ENCODE measurements at places on chromosomes 7 and 10.
A peak's percentile ranks its signal among the peaks of the same experiment; 100 is the strongest.

GRCh38 chr7:2966466-2967078, 77.1 kb downstream of the CARD11 start:
- no peak for DNase-seq

GRCh38 chr7:78130446-78131215, 332.1 kb downstream of the PHTF2 start:
- DNase-seq, result no peak

DNA sequence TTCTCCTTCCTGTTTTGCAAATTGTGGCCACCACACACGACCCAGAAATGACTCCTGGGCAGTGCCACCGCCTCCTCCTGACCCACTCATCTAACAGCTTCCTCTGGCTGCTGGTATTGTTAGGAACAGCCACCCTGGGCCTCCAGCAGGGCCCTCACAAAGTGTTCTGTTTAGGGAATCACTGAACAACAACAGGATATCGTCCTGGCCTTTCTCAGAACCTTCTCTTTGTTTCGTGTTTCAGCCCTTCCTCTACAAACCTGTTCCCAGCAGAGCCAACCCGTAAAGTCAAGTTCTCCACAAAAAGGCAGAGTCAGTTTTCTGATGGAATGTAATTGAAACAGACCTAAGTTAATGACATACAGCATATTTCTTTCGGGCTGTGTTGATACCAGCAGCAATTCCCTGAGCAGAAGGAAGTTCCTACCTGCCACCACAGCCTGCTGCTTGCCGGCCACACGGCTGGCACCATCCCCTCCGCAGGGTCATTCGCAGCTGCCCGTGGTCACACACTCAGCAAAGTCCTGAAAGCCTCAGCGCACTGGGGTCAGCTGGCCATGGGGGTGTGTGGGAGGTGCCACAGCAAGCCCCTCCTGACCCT, 91.7 kb upstream of the PITRM1 start:
- DNase-seq, result peak; percentile 61

- no peak for DNase-seq
These were observed 5.7 kb upstream of the DYNC1I1 start for GRCh38 chr7:95766657-95767056.

DNA sequence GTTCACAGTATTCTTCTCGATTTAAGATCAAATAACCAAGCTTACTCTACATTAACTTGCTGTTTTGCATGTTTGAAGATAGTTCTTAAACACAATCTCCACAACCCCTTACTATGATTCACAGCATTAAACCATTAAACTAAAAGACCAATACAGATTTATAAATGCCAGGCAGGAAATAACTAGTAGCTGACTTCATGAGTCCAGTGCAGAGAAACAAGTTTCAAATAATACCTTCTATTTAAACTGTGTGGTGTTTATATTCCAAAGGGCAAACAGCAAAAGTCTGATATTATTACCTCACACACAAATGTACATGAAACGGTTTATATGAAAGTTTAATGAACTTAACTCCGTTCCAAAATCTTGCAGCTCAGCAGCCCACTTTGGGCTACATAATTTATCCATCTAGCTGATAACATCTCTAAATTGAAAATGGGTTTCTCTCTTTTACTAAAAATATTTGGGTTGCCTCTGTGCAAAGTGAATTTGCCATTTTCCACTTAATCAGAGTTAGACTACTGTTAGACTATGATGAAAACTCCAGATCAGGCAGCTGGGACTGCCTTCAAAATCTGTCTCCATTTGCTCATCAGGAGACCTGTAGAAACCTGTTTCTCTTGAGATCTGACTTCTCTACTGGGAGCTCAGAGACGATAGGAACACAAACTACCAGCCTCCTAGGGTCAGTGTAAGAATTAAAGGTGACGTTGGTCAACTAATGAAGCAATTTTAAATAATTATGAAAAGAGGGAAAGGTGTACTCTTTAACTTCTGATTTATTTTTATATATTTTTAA, 287.3 kb downstream of the FZD1 start:
- DNase-seq, result peak; percentile 33

DNA sequence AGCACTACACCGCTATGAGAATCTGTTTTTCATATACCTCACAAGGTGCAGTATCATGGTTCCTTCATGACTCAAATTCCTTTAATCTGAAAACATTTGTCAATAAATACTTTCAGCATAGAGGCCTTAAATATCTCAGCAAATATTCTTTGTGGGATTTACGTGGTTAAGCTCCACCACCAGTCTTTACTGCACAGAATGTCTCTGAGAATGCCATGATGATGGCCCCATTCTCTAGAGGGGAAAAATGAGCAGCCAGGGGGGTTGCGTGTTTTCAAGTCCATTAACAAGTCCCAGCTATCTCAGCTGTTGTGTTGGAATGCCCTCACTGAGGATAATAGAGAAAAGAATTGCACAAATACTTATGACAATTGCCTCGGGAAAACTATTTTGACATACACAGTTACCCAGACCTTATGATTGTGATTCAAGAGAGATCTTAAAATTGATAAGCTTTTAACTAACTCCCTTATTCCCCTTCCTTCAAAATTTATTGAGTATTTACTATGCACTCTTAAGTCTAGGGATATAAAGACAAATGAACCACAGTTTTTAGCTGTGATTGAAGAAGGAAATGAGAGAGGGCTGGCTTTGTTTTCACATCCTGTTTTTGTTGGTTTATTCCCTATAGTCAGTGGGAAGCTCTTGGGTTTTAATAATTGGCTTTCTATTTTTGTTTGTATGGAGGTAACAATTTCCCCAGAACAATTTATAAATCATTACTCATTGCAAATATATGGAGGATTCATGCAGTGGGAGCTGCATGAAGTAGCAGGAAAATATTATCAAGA, 176.5 kb upstream of the VWC2 start:
- DNase-seq, result no peak

All from kidney capillary endothelial cell (primary cell).